ENCODE measurements at places on chromosomes 1 and 21.

GRCh38 chr21:39232861-39233291 is 49.6 kb upstream of the PSMG1 start:
- DNase-seq: no peak

DNA sequence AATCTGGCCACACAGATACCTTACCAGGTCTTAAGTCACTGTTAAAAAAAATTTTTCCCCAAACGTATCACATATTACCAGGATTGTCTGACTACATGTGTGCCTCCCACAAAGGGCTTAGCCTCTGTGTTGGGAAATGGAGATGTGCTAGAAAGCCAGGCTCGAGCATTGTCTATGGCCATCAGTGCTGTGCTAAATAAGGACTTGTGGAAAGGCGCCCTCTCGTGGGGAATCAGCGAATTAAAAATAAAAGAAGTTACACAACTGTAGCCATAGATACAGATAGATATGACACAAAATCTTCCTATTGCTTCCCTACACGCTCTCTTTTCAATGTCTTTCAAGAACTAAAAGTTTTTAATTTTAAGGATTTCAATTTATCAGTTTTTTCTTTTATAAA is 47.5 kb upstream of the CRNN start:
- DNase-seq: peak; percentile 63

DNA sequence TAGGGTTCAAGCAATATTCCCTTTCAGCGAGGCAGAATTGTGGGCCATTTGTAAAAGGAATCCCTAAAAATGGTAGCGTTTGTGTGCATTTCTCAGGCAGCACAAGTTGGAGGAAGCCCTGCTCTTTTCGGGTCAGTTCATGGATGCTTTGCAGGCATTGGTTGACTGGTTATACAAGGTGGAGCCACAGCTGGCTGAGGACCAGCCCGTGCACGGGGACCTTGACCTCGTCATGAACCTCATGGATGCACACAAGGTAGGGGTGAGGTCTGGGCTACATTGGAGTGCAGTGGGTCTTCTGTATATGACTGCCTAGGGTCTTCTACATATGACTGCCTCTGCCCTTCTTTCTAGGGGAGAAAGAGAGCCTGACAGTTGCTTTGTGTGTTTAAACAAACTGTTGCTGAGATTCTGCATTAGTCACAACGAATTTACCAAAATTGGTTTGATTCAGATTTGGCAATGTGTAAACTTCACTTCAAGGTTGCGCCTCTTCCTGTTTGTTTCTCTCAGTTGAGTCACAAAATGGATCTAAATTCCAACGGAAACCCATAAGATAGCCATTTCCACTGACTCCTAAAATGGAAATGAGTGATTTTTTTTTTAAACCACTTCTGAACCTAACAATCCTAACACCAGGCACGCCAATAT is 40.4 kb upstream of the BMP8A start:
- peak; percentile 37 for DNase-seq

DNA sequence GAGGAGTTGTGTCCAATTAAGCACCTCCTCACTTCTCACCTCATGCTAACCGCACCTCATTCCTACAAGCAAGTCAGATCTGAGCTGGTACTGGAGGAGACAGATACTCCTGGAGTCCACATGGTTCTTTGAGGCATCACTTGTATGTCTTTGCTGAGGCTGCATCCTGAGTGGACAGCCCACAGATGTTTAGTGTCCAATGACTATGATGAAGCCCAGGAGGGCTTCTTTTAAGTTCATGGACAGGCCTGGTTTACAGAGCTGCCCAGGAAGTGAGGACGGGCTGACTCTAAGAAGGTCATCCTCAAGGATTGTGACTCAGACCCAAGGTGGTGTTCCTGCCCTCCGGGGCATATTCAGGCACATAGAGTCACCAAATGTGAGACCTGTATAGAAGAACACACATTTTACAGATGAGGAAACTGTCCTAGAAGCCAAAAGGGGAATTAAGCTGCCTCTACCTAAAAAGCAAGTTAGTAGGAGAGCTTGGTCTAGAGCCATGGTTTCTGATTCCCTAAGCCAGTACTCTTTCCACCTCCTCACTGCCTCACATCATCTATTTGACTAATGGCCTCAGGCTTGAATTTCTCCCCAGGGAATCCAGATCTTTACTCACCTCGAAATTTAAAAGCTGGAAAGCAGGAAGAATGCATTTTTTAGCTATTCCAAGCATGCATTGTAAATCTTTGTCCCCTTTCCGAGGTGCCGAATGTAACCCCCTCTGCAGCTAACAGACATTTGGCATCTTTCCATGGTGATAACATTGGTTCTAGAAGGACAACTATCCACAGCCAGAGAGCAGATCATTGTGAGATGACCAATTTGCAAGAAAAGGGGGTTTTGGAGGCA is 228.1 kb downstream of the OMA1 start:
- no peak for DNase-seq

DNA sequence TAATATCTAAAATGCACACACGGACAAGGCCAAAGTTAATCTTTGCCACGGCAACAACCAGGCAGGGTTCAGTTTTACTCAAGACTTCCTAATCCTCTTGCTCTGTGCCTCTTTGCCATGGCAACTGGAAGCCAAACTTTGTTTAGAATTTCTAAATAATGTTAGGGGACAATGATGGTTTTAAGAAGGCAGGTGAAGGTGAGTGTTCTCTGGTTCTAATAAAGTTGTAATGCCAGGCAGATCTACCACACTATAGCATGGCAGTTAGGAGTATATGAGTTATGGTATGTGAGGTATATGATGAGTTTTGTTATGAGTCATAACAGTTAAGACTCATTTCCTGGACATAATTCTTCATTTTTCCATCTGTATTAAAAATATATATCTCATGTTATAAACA is 2.7 kb downstream of the PTPRC start:
- peak; percentile 81 for DNase-seq
